NCI-H1417 treated with DMSO at 0.1 percent for 48 hours (cell line): ENCODE measurements at places on chromosomes 13 and 19.
A peak's percentile ranks its signal among the peaks of the same experiment; 100 is the strongest.

DNA sequence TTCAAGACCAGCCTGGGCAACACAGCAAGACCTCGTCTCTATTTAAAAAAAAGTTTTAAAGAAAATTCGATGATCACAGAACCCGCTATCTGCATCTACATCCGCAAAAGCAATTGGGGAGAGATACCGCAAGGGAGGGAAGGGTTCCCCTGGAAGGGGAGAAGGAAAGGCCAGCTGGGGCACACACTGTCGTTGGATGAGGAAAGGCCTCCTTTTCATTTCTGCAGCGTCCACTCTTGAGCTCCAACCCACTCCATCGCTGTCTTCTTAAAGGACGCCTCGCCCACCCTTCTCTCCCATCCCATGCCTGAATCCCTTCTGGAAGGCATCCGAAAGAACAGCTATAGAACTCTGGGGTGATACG, 3.2 kb upstream of the PRKCG start:
- DNase-seq = no peak

DNA sequence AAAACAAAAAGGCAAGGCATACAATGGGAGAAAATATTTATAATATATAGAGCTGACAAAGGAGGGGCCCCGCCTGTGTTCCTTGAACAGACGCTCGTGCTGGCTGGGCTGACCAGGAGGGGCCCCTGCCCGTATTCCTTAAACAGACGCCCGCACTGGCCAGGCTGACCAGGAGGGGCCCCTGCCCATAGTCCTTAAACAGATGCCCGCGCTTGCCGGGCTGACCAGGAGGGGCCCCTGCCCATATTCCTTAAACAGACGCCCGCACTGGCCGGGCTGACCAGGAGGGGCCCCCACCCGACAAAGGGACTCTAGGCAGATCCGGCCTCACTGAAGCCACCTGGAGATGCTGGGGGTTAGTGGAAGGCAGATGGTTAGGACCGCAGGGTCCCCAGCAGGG, 9.3 kb downstream of the ADPRHL1 start:
- DNase-seq = no peak

DNA sequence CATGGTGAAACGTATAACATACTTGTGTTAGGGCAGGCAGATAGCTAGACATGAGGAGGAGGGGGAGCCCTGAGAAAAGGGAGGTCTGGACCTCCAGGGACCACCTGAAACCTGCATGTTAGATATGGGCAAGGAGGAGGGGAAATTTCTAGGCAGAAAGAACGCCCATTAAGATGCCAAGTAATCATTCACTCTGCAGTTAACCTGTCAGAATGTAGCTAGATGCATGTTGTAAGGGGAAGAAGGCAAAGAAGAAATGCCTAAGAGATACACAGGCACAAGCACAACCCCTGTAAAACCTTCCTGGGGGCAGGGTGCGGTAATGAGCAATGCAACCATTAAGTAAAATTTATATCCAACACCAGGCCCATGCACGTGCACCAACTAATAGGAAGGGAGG, 1055.3 kb upstream of the SPRY2 start:
- no peak for DNase-seq

DNA sequence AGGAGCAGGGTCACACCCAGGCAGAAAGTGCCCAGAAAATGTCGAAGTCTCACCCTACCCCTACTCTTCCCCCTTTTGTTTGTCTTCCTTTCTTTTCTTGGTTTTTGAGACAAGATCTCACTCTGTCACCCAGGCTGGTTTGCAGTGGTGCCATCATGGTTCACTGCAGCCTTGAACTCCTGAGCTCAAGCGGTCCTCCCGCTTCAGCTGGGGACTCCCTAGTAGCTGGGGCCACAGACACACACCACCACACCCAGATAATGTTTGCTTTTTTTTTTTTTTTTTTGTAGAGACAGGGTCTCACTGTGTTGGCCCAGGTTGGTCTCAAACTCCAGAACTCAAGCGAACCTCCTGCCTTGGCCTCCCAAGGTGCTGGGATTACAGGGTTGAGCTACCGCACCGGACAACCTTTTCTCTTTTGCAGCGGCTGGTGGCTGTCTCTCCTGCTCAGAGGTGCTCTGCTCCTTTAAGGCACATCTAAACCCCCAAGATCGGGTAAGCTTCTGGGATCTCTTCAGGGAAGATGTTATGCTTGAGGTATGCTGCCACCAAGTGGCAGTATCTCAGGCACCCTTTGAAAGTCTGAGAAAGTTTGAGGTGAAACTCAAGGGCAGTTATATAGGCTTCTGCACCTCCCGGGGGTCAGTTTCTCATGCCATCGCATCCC, 22.4 kb upstream of the EBI3 start:
- DNase-seq = no peak

DNA sequence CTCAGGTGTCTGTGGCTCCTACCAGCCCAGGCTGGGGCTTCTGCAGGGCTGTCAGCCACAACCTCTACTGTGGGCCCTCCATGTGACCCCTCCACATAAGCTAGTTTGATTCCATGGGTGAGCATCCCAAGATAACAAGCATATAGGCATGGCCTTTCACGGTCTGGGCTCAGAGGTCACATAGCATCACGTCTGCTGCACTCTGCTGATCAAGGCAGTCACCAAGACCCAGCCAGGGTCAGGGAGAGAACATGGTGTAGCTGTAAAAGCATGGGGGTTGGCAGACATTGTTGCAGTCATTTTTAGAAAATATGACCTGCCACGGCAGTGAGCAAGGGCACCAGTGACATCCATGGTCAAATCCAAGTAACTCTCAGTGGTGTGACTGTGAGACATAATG, 698.8 kb downstream of the UQCRFS1 start:
- no peak for DNase-seq

- DNase-seq = peak; percentile 19
Observed at GRCh38 chr19:11530432-11530831, 1.5 kb upstream of the ECSIT start.

- no peak for DNase-seq
Observed at GRCh38 chr13:114140906-114141250, 8.5 kb upstream of the RASA3 start.

GRCh38 chr13:111852725-111853518, 214.0 kb upstream of the SOX1 start:
- DNase-seq = peak; percentile 9

GRCh38 chr13:31105856-31106255, 55.8 kb downstream of the HSPH1 start:
- DNase-seq = no peak

GRCh38 chr13:78443839-78444238, 159.5 kb downstream of the POU4F1 start:
- no peak for DNase-seq

DNA sequence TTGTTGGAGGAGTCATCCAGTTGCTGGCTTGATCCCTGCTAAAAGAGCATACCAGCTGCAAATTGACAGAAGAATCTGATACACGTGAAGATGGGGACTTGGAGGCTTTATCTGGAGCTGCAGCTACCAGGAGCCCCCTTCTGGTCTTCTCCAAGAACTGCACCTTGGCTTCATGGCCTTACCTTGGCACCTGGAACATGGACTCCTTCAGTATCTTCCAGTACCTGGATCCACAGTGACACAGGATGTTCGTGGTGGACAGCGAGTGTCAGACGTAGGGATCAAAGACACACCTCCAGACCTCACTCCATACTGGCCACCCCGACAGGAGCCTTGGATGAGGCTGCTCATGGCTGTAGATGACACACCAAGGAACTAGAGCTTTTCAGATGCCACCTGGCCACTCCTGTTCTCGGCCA, 9.9 kb upstream of the ACSBG2 start:
- DNase-seq = peak; percentile 18

DNA sequence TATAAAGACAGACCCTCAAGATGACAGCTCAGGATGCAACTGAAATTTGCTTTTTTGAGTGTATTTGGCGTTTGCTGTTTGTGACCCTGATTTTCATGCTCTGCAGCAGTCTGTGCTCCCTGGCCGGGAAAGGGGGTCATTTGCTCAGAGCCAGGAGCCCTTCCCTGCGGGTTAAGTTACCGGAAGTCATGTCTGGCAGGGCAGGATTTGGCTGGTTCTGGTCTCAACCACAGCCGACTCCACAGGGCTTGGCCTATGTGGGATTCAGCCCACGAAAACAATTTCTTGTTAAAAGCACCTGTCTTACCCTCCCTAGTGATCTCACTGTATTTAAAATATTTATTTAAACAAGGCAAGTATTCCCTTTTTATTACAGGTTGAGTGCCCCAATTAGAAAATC, 22.6 kb downstream of the MCF2L start:
- DNase-seq = no peak
